ENCODE measurements at places on chromosomes 7 and 10.

GRCh38 chr7:99667179-99667578, 12.6 kb downstream of the CYP3A5 start:
- no peak for DNase-seq

- DNase-seq: no peak
Measured at GRCh38 chr7:66507764-66508296, 120.9 kb upstream of the KCTD7 start.

- no peak for DNase-seq
Measured at GRCh38 chr10:44311563-44312051, 73.3 kb downstream of the CXCL12 start.

DNA sequence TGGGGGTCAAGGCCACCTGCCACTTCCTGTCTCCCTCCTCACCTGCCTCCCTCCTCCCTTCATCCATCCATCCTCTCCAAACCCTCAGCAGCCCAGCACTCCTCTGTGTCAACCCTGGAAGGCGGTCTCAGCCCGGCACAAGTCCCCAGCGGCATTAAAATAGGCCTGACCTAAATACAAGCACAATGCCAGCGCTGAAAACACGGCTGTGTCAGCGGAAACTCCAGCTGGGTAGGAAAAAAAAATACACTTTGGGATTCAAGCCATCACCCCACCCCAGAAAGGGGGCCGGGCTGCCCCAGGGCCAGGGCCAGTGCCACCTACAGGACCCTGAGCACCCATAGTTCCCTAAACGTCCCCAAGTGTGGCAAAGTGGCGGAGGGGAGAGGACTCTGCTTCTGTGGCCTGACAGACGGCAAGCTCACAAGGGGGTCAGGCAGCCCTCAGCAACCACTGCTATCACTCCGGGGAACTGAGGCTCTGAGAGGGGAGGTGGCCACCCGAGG, 22.7 kb upstream of the GTF2IRD1 start:
- DNase-seq: peak; percentile 76

DNA sequence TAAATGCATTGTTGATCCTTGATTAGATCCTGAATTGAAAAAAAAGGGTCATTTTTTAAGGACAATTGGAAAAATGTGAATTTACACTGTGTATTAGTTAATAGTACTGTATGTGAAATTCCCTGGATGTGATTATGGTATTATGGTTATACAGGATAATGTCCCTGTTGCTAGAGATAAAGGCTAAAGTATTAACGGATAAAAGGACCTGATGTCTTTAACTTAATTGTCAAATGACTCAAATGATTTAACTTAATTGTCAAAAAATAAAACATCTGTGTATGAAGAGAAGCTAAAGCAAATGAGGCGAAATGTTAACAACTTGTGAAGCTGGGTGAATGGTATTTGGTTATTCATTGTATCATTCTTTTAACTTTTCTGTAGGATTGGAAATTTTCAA, 48.8 kb downstream of the SUFU start:
- no peak for DNase-seq

Measured in lower leg skin (tissue), 4 donors.